H1 (cell line): ENCODE measurements at places on chromosomes 16 and 17.
A peak's percentile ranks its signal among the peaks of the same experiment; 100 is the strongest.

- no peak for DNase-seq
These were observed 17.5 kb downstream of the MYBBP1A start for GRCh38 chr17:4537451-4538235.

DNA sequence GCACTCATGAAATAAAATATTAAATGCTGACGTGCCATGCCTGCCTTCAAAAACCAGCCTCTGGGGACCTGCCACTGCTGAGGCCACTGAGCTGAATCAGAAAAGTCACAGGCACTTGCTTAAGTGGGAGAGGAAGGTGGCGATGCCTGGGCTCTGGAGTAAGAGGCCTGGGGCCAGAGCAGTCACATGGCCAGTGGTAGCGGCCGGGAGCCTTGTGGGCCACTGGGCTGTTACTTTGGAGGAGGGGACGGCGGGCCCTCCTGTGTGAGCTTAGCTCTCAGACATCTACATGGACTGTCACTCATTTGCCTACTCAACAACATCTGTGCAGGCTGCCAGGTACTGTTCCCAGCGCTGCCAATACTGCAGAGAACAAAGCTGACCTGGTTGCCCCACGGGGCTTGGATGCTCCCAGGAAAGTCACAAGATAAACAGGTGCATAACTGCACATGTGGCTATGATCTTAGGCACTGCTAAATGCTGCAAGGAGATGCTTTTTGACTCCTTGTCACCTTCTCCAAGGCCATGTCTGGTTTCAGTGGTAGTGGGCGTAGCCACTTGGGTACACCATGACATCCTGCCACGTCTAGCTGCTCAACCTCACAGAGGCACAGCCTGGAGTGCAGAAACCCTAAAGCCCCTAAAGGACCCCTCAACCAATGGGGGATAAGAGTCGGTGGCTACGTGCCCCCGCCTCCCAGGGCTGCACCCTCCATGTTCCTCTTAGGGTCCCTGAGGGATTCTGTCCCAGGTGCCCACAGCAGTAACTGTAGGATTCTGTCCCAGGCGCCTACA, 11.6 kb downstream of the COTL1 start:
- no peak for DNase-seq

- DNase-seq = peak; percentile 56
These were observed 8.8 kb downstream of the BPTF start for GRCh38 chr17:67833946-67834631.

DNA sequence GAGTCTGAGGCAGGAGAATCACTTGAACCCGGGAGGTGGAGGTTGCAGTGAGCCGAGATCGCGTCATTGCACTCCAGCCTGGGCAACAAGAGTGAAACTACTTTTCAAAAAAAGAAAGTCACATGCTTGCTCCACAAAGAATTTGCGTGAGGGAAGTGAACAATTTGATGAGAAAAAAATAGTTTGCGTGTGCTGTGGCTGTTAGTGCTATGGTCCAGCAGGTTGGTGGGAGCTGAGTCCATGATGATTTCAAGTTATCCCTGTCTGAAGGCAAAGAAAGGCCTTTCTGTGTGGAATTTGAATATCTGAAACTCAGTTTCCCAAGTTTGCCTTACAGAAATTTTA, 21.0 kb downstream of the PRCD start:
- DNase-seq = no peak

DNA sequence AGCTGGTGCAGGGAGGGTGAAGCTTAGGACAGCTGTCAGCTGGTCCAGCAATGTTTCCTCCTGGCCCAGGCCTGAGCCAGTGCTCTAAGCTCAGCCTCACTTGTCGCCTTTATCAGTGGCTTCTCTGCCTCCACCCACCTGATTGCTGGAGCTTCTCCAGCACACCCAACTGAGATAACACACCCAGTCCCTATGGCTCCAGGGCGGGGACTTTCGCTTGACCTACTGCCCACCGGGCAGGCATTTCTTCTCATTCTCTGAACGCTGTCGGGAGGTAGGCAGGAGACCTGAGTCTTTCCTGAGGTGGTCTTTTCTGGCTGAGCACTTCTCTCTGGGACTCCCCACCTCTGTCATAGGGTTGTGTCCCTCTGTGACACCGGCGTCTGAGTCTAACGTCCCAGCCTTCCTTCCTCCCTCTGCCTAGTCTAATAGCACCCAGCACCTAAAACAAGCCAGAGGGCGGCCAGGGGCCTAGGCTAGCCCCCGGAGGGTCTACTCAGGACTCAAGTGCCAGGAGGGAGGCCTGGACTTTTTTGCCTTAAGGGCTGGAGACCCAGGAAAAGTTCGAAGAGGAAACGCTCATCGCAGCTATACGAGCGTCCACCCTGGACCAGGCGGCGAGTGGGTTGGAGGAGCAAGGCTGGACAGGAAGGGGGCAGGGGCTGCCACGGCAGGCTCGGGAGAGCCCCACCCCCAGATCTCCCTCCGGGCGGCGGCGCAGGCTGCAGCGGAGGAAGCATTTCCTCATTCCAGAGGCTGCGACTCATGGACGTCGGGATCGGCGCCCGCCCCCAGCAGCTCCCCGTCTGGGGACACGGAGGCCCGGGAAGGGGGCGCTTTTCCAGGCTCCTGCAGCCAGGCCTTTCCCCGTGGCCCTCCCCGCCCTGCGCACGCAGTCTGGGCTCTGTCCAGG, 756 bp downstream of the TAX1BP3 start:
- peak; percentile 79 for DNase-seq

DNA sequence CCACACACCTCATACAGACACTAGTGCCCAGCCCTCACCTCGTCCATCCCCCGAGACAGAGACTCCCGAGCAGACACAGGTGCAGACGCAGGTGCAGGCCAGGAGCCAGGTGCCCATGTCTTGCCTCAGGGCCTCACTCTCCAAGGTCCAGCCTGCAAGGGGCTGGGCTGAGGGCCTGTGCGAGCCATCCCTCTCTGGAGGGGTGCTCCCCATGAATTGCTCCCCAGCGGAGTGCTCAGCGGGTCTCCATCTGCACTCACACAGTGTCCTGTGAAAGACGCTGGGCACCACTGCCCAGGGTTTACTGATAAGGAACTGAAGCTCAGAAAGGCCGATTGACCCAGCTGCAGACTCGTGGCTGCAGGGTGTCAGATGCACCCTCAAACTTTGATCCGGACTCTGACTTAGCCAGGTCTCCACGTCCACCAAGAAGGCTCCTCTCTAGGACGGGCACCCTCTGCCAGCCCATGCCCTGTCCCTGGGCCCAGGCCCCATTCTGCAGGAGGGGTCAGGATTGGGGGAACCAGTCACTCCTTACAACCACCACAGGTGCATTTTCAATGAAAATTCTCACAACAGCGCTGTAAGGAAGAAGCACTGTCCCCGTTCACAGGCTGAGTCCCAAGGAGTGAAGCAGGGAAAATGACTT, 16.9 kb downstream of the POLR3K start:
- no peak for DNase-seq

GRCh38 chr17:73956595-73957465, 246.6 kb upstream of the RPL38 start:
- DNase-seq = peak; percentile 94

GRCh38 chr16:24652209-24652712, 77.2 kb upstream of the TNRC6A start:
- no peak for DNase-seq

- DNase-seq = no peak
These were observed 42.7 kb upstream of the ZNHIT3 start for GRCh38 chr17:36443777-36444176.

DNA sequence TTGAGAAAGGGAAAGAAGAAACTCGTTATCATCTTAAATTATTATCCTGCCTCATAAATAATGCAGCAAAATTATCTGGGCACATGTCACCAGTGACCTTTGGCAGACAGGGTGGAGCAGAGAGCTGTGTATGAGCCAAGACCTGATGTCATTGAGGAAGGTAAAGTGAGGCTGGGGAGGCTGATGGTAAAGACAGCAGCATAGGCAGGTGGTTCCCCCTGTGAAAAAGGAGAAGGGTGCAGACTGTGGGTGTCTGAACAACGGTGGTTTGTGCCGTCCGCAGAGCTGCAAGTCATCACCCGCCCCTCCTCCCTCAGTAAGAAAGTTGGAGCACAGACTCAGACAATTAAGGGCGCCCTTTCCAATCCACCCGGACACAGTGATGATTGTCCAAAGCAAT, 30.8 kb upstream of the METTL16 start:
- no peak for DNase-seq

- DNase-seq = no peak
These were observed 92.9 kb downstream of the NPIPB11 start for GRCh38 chr16:29313559-29314048.

- no peak for DNase-seq
These were observed 277.2 kb downstream of the SNX29 start for GRCh38 chr16:12253731-12254130.

DNA sequence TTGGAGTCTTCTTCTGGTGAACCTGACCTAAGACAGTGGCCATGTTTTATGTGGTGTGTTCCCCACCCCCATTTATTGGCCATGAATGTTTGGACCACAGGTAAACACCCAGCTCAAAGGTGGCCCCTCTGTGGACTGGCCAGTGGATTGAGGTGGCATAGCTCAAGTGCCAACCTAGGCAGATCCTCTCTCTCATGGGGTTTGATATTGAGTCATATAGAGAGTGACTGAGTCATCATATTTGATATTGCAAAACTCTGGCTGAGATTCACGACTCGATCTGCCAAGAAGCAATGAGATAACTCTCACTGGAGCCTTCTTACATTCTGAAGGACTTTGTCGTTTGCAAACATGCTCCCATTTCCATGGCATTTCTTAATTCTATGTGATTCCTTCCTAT, 10.5 kb upstream of the TEKT3 start:
- DNase-seq = no peak

- no peak for DNase-seq
These were observed 16.7 kb upstream of the LASP1NB start for GRCh38 chr17:38908676-38909181.

- no peak for DNase-seq
These were observed 7.4 kb downstream of the PRKCB start for GRCh38 chr16:23843143-23843542.

- no peak for DNase-seq
These were observed 123.9 kb downstream of the XYLT1 start for GRCh38 chr16:17346621-17347569.

DNA sequence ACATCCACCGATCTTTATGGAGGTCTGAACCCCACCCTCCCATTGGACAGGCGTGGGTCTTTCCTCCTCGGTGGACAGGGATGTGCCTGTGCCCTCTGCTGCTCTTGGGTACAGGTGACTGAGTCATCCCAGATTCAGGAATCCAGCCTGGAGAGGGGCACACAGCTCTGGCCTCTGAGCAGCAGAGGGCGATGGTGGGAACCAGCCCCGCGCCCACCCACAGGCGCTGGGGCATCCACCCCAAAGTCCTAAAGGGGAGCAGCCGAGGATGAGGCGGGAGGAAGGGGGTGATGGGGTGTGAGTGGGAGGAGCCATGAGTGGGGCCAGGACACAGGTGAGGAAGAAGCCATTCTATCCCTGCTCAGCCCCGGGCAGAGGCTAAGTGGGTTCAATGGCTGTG, 35.0 kb downstream of the ENGASE start:
- DNase-seq = peak; percentile 72

GRCh38 chr16:11440657-11441012, 95.4 kb downstream of the RMI2 start:
- DNase-seq = no peak

DNA sequence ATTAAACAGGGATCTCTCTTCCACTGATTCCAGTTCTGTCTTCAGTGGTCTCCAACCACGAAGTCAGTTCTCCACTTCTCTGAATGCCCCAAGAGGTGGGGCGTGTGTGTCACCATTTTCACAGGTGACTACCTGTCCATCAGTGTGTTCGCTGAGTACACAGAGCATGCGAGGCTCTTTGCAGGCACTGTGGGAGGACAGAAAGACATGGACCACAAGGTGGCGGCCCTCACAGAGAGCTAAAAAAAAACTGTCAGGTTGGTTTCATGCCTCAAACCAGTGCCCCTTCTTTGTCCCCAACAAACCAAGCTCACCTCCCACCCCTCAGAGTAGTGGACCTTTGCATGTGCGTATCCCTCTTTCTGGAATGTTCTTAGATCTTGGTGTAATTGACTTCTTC, 13.8 kb downstream of the EMP2 start:
- no peak for DNase-seq

- no peak for DNase-seq
These were observed 17.4 kb upstream of the STAC2 start for GRCh38 chr17:39243155-39243554.

- no peak for DNase-seq
These were observed 146.6 kb downstream of the TRIM37 start for GRCh38 chr17:58960068-58960467.

- DNase-seq = no peak
These were observed 473.9 kb downstream of the TOX3 start for GRCh38 chr16:52073024-52073423.

DNA sequence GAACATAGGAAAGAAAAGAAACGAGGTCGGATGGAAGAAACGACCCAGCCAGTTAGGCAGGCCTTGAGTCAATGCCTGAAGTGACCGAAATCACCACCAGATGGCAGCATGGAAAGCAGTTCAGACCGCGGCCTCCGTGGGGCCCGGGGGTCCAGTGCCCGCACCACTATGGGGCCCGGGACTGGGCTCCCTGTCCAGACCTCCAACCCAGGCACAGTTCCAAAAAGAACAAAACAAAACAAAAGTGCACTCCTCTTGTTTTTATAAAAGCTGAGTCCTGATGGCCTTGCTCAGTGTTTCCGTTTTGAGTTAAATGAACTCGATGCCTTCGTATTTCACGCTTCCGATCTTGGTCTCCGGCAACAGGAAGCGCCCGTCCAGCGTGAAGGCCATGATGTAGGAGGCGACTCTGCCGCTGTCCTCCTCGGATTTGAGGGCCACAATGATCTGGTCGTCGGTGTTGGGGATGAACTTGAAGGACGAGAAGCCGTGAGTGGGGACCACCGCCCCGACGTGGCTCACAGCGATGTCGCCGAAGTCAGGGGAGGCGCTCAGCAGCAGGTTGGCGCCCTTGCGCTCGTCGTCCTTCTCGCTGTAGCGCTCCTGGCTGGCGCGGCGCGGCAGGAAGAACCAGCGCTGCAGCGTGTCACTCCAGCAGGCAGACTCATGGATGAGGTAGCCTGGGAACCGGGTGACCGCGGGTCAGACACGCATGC, 13.7 kb upstream of the LGALS3BP start:
- peak; percentile 92 for DNase-seq

GRCh38 chr17:30380643-30381339, 2.1 kb downstream of the CPD start:
- DNase-seq = no peak

DNA sequence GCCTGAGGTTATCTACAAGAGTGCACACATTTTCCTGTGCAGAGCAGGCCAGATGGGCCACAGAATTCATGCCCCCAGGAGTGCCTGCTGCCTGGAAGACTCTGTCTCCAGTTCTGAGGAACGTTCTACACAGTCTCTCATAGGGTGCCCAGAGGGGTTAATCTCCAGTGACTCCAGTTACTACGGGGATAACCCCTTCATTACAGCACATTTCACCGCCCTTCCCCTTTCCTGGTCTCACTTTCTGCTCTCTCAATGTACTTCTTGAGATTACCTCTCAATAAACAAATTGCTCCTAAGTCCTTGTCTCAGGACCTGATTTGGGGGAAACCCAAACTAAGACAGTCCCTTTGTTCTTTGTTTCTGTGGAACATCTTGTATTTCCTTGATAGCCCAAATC, 5.7 kb downstream of the CD300H start:
- DNase-seq = no peak

- DNase-seq = peak; percentile 49
These were observed 406.3 kb downstream of the WWOX start for GRCh38 chr16:78505544-78506366.
